Umbilical cord (tissue), 2 donors: ENCODE measurements at places on chromosomes 16 and 17. TPM values are rescaled to one million over a fixed set of nuclear protein-coding genes. Genes with fewer than 3 reads are reported as not detected.

ST6GALNAC2 gene
- not detected for total RNA-seq

RND2 gene
- 0.72 TPM for total RNA-seq

LRRC37A gene
- 0.72 TPM for total RNA-seq

KRTAP4-4 gene
- 2.6 TPM for total RNA-seq

SMG1 gene
- total RNA-seq: 92.7 TPM

PEMT gene
- total RNA-seq: 23.4 TPM

HSF5 gene
- 0.72 TPM for total RNA-seq

VKORC1 gene
- 112 TPM for total RNA-seq

GUCY2D gene
- total RNA-seq: 0.72 TPM

ZNF629 gene
- 5.1 TPM for total RNA-seq
